Ascending aorta (tissue), 2 donors: ENCODE measurements at places on chromosomes 3 and 15.

GRCh38 chr3:52136513-52136912 lies 17.7 kb downstream of the POC1A start:
- DNase-seq = no peak

- DNase-seq = no peak
Measured at GRCh38 chr3:10772271-10773161, 43.5 kb upstream of the SLC6A11 start.

DNA sequence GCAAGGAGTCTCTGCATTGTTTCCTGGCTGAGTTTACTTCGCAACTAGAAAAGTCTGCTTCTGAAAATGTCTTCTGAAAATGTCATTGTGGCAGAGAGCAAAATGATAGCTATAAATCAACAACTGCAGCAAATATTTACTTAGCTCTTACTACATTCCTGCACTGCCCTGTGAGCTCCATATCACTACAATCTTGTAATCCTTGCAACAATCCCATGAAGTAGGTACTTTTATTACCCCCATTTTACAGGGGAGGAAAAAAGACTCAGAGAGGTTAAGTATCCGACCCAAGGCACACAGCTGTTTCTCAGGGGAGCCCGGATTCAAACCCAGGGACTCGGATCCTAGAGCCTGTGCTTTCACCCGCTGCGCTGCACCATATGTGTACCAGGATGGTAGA lies 34.2 kb upstream of the SPTBN5 start:
- no peak for DNase-seq

DNA sequence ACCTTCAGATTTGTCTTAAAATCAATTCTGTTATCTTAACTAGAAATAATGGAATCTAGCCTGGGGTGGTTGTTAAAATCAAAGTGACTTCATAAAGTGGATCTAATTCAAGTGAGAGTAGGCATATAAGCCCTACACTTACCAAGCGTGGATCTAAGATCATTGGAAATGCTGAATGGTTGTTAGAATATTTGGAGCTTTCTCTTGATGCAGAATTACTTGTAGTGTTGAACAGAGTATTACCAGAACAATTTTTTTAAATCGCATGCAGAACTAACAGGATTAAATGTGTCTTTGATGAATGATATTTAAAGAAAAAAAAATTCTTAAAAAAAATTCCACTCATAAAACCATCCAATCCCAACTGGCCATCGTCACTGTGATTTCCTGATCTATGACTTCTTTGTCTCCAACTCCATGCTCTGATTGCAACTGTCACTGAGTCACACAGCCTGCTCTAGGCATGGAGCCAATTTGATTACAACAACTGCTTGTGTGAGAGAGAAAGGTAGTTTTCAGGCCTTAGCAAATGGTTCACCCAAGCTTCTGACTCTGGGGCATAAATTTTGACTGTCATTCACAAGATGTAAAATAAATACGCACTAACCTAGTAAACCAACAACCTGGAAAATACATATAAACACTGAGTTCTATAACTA lies 25.9 kb upstream of the SPRED1 start:
- DNase-seq = no peak

DNA sequence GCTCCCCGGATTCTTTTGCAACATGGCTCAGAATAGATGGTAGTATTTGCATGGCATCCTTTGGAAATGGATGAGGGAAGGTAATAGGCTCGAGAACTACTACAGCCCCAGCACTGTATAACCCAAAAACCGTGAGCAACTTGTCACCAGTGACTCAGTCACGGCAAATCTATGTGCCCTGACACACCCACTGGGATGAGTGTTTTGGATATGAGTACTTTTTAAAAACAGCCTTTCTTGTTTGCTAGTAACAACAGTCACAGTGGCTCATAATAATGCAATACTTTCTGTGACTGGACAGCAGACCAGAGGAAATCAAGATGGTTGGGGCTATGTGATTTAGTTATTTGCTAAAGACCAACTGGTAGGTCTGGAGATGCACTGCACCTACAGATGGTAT lies 299.6 kb downstream of the ULK4 start:
- DNase-seq = no peak

DNA sequence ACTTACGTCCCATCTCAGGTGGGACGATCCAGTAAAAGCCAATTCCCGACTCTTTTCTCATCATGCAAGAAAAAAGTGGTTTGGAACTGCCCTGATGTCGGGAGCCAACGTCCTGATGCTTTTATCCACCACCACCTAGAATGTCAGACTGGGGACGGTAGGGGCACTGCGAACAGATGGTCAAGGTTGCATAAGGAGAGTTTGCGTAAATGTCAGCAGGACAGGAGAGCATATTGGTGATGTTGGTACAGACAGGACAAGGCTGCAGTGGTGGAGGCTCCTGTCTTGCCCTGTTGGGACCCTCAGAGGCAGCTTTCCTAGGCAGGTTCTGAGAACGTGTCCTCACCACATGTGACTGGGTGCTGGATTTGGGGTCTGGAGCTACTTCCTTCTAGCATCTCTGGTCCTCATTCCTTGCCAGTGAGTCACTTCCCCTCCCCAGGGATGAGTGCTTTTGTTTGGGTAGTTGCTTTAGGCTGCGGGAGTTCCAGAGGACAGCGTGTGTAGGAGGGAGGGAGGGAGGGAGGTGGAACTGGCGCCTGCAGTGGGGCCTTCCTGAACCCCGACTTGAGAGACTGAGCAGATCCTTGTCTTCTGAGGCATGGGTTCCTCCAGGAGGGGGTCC lies 21.0 kb downstream of the THSD4 start:
- DNase-seq = no peak

- no peak for DNase-seq
Measured at GRCh38 chr15:90716317-90716975, 700 bp upstream of the BLM start.

DNA sequence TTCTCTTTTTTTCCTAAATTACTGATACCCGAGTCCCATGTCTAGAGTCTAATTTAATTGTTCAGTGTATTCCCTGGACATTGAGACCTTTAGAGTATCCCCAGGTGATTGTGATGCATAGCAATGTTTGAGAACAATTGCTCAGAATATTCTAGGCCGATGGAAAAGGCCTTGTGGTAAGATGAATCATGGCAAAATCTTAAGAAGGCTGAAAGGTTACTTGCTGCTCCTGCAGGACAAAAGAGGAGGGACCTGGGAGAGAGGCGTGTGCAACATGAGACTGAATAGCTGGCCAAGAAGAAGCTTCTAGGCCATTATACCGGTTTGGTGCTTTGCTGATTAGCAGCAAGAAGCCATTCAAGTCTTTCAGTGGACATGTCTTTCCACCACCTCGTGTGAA lies 256.6 kb downstream of the ROBO2 start:
- DNase-seq = no peak

DNA sequence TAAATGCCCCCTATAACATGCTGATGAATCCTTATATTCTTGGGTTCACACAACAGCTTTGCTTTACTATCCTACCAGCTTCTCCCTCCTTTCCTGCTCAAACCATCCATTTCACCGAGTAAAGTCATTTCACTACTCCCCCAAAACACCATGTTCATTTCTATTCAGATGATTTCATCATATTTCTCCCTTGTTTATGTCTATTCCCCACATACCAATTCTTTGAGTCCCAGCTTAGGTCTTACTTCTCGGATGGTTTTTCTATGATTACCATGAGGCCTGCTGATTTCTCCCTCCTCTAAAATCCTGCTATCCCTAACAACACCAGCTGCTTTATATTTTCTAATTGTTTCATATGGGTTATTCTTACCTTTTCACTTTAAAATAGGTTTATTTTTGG lies 231.4 kb downstream of the TIGIT start:
- no peak for DNase-seq

GRCh38 chr3:194093842-194094241 lies 42.1 kb upstream of the HES1 start:
- DNase-seq = no peak

- DNase-seq = no peak
Measured at GRCh38 chr3:154971341-154971740, 108.8 kb upstream of the MME start.
